ENCODE measurements at places on chromosomes 5 and 9.

- DNase-seq = no peak
Observed at GRCh38 chr9:95089257-95090022, 228.1 kb downstream of the FANCC start.

DNA sequence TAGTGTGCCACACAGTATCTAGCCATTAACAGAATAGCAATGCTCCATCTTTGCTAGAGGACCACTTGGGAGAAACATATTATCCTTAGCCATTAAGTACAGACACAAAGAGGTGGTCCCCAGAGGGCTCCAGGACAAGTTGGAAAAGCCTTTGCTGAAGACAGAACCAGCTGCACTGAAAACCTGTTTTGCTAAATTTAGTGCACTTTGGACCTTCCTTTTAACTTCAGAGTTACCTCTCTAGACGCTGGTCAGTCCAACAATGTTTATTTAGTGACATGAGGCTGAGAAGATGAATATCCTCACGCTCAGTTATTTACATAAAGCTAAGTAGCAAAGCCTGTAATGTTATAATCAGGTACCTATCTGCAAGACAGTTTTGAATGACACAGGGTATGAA lies 265.0 kb upstream of the ZNF608 start:
- no peak for DNase-seq

GRCh38 chr5:58048185-58048925 lies 411.5 kb downstream of the PLK2 start:
- no peak for DNase-seq

DNA sequence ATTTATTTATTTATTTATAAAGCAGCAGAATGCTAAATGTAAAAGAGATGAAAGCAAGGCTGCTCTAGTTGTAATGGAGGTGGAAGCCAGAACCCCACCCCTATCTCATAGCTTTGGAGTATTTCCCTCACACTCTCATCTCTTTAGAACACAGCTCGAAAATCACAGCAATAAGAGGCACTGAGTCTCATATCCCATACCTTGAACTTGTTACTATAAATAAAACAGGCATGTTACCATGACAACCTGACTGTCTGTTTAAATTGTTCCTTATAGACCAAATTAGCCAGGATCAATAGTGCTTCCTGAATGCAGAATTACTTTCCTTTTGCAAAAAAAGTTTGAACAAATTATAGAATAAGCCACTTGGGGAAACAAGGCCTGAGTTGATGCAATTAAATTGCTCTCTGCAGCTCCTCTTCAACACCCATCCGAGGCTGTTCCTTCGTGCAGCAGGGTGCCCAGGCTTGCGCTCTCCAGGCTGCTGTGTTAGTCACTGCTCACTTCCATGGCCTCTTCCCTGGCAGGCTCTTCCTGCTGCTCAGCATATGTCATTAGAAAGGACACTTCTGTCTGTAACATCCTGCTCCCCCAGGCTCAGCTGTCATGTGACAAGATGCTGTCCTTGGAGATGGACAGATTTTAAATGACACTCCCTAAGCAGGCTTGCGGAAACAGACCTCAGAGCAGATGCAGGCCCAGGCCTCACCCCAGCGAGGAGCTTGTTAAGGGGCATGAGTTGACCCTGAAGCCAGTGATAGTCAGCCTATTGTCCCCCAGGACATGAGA lies 120.2 kb downstream of the CARTPT start:
- DNase-seq = no peak

DNA sequence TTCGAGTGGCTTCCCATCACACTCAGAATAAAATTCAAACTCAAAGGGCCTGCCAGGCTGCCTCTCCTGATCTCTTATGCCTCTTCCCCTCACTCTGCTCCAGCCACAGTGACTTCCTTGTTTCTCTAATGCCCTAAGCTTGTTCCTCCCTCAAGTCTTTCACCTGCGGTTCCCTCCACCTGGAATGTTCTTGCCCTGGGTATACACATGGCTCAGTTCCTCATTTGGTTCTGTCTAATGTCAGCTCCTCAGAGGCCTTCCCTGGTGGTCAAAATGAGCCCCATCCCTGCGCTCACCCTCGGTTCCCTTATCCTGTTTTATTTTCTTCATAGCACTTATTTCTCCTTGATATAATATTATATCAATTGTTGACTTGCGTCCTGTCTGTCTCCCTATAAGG lies 12.7 kb upstream of the CYSTM1 start:
- no peak for DNase-seq

- DNase-seq = no peak
Observed at GRCh38 chr9:129323999-129324553, 146.0 kb upstream of the IER5L start.

DNA sequence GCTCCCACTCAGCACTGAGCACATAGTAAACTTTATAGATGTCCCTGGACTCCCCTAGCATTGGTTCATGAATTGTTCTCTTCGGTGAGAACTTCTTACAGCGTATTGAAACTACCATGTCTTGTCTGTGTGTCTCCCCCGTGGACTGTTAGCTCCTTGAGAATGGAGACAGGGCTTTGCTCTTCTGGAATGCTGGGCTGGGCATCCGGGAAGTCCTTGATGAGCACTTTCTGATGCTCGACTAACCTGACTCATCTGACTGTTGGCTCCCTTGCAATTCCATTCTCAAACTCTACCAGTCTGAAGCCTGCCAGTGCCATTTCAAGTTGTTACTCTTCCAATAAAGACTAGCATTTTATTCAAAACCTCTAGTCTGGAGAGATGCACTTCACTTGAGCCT lies 15.0 kb upstream of the PFDN1 start:
- DNase-seq = no peak

DNA sequence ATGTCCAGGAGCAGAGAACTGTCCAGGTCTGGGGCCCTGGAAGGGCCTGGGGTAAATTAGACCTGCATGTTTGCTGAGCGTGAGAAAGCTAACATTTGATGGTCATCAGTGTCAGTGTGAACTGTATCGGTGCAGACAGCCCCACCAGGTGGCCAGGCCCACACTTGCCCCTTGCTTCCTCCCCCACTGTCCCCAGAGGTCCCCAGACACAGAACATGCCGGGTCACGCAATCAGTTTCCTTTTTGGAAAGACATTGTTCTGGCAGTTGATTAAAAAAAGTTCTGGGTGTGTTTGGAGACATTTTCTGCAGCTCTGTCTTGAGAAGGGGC lies 1.5 kb downstream of the NKD2 start:
- DNase-seq = no peak

DNA sequence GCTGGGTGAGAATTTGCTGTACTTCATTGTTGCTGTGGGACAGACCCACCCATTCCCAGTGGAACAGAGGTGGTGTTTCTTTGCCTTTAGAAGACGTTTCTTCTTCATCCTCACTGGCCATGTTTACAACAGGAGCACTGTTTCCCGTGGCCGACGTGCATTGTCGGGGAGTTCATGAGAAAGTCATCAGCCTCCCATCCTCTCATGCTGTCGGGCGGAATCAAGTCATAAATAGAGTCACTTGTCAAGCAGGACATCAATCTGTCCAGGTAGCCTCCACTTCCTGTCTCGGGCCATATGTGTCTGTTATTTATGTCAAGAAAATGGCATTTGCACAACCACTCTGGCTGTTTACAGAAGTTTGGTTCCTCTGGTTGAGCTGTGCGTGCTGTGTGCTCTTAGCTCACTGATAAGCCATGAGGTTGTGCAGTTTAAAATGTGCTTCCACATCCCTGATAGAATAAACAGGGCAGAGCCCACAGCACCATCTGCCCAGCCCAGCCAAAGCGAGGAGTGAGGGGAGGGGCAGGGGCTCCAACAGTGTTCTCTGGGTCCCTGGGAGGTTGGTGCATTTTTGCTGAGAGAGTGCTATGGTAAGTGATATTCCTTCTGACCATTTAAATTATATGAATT lies 401.9 kb upstream of the IRX2 start:
- DNase-seq = no peak

- DNase-seq = no peak
Observed at GRCh38 chr9:38681747-38682227, 38.1 kb downstream of the FAM240B start.

GRCh38 chr5:31944684-31945445 lies 229.3 kb downstream of the GOLPH3 start:
- no peak for DNase-seq

DNA sequence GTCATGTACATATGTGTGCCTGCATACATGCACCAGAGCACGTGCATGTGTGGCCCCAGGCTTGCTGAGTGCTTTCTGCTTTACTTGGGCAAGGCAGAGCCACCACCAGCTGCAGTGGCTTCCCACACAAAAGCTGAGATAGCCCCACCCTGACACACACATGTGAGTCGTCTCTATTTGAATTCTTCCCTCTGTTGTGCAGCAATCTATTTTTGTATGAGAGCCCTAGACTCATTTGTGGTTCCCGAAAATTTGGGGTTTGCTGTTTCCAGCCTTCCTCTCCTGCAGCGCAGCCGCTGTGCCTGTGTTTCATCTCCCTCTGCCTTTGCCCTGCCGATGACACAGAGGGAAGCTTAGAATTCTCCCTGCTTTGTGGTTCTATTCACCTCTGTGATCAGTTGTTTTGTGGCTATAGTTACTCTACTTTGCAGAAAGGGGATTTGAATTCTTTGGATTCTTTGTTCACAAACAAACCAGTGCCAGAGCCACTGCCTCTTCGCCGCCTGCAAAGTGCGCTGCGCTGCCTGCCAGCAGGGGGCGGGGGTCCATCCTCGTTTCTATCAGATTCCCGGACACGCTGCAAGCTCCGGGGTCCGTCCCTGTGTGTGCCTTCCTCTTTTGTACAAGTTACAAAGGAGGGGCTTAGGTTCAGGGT lies 95.8 kb upstream of the DAP start:
- DNase-seq = no peak

DNA sequence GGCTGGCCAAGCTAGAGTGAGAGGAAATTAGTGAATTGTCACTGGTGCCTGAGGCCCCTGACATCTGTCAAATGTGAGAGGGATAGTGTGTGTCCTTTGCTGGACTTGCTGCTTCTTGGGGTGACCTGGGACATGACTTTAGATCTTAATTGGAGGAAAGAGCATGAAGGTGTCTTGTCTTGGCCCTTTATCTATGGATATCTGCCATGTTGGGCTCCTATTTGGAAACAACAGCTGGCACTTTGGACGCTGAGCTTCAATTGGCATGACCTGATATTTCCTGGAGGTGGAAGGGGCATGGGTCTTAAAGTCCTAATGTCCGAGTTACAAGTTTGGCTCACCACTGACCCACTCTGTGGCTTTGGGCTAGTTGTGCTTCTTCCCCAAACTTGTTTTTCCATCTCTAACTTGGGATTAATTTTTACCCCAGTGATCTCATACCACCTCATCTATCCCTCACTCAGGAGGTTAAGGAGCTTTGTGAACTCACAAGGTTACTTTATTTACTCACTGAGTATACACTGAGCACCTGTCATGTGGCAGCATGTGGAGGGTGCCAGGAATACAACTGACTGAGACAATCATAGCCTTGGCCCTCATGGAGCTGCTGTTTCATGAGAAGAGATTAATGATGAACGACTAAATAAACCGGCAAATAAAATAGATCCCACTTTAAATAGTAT lies 30.1 kb upstream of the CXCL14 start:
- DNase-seq = no peak

DNA sequence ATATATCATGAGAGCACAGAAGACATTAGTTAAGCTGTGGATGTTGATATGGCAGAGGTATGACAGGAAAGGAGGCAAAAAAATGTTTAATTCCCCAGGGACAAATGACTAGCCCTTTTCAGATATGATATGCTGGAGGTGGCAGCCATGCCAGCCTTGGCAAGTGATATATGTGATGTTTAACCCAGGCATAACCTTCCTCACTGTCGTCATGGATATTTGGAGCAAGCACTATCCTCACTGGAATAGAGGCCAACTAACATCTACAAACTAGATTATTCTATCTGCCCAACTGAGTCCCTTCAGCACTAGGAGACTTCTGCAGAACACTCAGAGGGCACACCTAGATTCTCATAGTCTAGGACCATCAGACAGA lies 27.3 kb upstream of the SLC46A2 start:
- no peak for DNase-seq

DNA sequence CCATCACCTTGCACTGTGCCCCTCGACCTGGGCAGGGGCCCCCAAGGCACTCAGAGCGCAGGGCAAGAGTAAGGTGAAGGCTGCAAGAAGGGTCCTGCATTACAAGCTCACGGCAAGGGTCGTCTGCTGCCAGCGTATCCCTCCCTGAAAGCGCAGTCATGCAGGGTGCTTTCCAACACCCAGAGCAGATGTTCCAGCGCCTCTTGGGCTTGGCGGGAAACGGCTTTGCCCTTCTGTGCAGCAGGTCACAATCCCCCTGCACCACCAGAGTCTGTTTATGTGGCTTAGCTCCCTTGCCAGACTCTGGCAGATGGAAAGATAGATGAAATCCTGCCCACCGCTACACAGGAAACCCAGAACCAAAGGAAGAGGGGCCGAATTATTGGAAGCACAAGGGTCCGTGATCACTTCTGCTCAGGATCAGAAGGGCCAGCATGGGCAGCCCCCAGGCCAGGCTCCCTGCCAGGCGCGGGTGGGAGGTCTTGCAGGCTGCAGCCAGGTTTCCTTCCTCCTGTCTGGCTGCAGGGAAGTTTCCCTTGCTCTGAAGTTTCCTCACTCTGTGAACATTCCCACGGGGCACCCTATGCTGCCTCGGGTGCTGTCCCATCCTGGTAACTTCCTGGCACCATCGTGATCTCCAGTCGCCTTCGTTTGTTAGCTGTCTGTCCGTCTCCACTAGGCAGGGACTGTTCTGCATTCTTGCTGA lies 132.2 kb downstream of the ZNF354C start:
- no peak for DNase-seq

Measured in stimulated activated CD8-positive, alpha-beta memory T cell treated with anti-CD3 and anti-CD28 coated beads, Interleukin-4, amount 100 ng/mL, for 4 hours (primary cell).